H9 (cell line): ENCODE measurements at places on chromosomes 3 and 15. TPM values are rescaled to one million over a fixed set of nuclear protein-coding genes. Genes with fewer than 3 reads are reported as not detected.

DNA sequence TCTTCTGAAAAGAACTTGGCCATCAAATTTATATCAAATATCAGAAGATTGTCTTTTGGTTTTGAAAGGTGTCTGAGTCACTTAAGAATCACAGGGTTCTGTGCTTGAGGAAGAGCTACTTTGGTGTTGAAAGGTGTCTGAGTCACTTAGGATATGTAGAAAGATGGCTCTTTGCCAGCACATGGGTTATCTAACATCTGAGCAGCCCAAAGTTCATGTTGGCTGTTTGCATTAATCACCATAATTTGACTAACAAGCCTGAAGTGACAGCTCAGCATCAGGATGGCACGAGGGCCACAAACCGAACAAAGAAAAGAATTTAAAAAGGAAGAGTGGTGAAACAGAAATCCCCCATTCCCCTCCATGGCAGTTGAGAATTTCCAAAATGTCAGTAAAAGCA, 190.5 kb upstream of the CMC1 start:
- H3K27ac ChIP-seq = no peak overlapping the region
- no peaks in the 10 kb centered on the region for H3K27me3 ChIP-seq
- H3K4me1 ChIP-seq = no peaks in the 10 kb centered on the region
- H3K4me3 ChIP-seq = no peak overlapping the region
- no peaks in the 10 kb centered on the region for H3K36me3 ChIP-seq
- DNase-seq = no peak

GRCh38 chr3:40073310-40074007, 236.0 kb upstream of the EIF1B start:
- H3K27ac ChIP-seq = no peak overlapping the region
- DNase-seq = peak; percentile 46
- H3K27me3 ChIP-seq = no peaks in the 10 kb centered on the region
- 0 out of 2 replicates have a peak, but pooled peaks cover under 1% of the 10 kb centered on the region for H3K36me3 ChIP-seq
- no peaks in the 10 kb centered on the region for H3K4me1 ChIP-seq
- H3K4me3 ChIP-seq = no peak overlapping the region

GRCh38 chr3:31503456-31503855, 29.3 kb upstream of the STT3B start:
- no peaks in the 10 kb centered on the region; the same call in 2 of the 3 replicates for H3K36me3 ChIP-seq
- no peaks in the 10 kb centered on the region; the same call in 1 of the 2 replicates for H3K4me1 ChIP-seq
- no peak overlapping the region for H3K27ac ChIP-seq

GRCh38 chr3:151426341-151426657, 34.6 kb downstream of the IGSF10 start:
- H3K36me3 ChIP-seq = peaks cover 21% of the 10 kb centered on the region
- DNase-seq = no peak
- H3K27ac ChIP-seq = no peak overlapping the region
- peaks cover 11% of the 10 kb centered on the region; the same call in 1 of the 2 replicates for H3K4me1 ChIP-seq

- peaks cover 4% of the 10 kb centered on the region; the same call in 1 of the 2 replicates for H3K4me1 ChIP-seq
- no peaks in the 10 kb centered on the region for H3K27me3 ChIP-seq
- H3K4me3 ChIP-seq = peak overlapping the region; percentile 81
- H3K27ac ChIP-seq = no peak overlapping the region
Measured at GRCh38 chr3:48684054-48684349, 1.7 kb downstream of the NCKIPSD start.

DNA sequence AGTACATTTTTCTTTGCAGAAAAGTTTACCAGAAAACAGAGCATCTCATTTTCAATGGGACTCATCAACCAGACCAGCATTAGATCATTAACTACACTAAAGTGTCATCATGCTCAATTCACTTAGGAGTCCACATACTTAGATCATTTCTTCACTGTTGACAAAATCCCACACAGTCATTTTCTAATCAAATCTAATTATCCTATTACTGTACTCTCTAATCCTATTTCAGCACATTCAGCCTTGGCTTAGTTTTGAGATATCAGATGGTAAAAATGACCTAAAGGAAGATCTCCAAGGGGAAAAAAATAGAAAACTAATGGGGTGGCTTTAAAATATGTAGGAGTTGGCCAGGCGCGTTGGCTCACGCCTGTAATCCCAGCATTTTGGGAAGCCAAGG, 5.2 kb upstream of the CTXN2 start:
- no peak overlapping the region for H3K4me3 ChIP-seq
- no peaks in the 10 kb centered on the region for H3K27me3 ChIP-seq
- no peak overlapping the region for H3K27ac ChIP-seq
- no peaks in the 10 kb centered on the region for H3K36me3 ChIP-seq
- H3K4me1 ChIP-seq = no peaks in the 10 kb centered on the region; the same call in 1 of the 2 replicates

DNA sequence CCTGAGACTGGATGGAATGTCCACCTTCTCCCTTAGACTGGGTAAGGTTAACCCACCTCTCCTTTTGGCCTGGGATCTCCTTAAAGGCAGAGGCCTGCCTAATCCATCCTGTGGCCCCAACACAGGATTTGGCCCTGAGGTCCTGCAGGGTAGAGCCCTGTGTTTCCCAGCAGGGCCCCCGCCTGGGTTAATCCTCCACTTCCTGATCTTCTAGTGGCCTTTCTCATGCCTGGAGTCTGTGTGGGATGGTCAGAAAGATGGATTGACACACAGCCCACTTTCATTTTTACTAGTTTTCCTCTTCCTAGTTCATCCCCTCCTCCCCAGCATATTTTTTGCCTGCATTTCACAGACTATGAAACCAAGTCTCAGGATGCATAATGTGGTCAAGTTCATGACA, 48.9 kb upstream of the SLC6A6 start:
- H3K36me3 ChIP-seq = no peaks in the 10 kb centered on the region
- H3K4me3 ChIP-seq = peak overlapping the region; percentile 34; the same call in 1 of the 2 replicates
- H3K4me1 ChIP-seq = peaks cover 6% of the 10 kb centered on the region; the same call in 1 of the 2 replicates

DNA sequence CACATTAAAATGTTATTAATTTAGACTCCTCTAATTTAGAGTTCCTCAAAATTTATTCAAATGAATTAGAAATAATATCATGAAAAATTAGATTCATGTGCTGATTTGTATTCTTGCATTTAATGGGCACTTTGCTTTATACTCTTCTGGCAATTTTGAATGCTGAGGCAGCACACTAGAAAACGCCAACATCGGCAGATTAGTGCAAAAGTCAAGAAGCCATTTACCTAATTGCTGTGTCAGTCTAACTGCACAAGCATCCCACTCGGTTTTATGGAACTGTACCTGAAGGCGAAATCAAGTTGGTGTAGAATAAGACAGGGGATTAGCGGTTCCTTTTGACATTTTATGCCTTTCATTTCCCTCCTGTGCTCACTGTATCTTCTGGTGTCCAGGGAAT, 382.0 kb downstream of the ROBO2 start:
- no peaks in the 10 kb centered on the region for H3K4me1 ChIP-seq
- no peak overlapping the region for H3K27ac ChIP-seq

DNA sequence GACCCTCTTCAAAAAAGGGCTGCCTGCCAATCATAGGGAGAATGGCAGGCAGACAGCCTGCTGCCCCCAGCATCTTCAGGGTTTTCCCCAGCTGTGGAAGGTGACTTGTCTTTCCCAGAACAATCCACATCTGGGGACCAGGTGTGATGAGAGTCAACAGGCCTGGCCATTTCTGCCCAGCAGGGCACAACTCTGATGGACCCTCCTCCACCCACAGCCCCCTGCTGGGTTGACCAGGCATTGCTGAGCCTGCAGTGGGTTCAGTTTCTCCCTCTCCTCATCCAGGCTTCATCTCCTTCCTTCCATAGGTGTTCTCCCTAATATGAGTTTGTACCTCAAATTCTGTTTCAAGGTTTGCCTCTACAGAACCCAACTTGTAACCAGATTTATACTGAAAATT, 111.0 kb downstream of the MINAR1 start:
- DNase-seq = no peak
- H3K4me3 ChIP-seq = no peak overlapping the region
- no peak overlapping the region for H3K27ac ChIP-seq
- H3K36me3 ChIP-seq = no peaks in the 10 kb centered on the region; the same call in 2 of the 3 replicates
- peaks cover 2% of the 10 kb centered on the region; the same call in 1 of the 2 replicates for H3K4me1 ChIP-seq

GRCh38 chr3:38157595-38157994, 7.7 kb upstream of the OXSR1 start:
- no peak for DNase-seq
- no peaks in the 10 kb centered on the region for H3K27me3 ChIP-seq
- no peaks in the 10 kb centered on the region for H3K4me1 ChIP-seq
- no peak overlapping the region for H3K4me3 ChIP-seq

- peaks cover 21% of the 10 kb centered on the region for H3K36me3 ChIP-seq
- H3K4me3 ChIP-seq = peak overlapping the region; percentile 53; the same call in 2 of the 3 replicates
- no peaks in the 10 kb centered on the region for H3K27me3 ChIP-seq
- peaks cover 2% of the 10 kb centered on the region; the same call in 1 of the 2 replicates for H3K4me1 ChIP-seq
Measured at GRCh38 chr3:151393941-151394340, 9.4 kb upstream of the P2RY12 start.

- no peaks in the 10 kb centered on the region for H3K4me1 ChIP-seq
- H3K27me3 ChIP-seq = no peaks in the 10 kb centered on the region
- H3K4me3 ChIP-seq = no peak overlapping the region
- no peak overlapping the region for H3K27ac ChIP-seq
- no peak for DNase-seq
Measured at GRCh38 chr15:95119041-95119610, 887.8 kb downstream of the MCTP2 start.

- no peak for DNase-seq
- no peak overlapping the region for H3K27ac ChIP-seq
- H3K4me1 ChIP-seq = peaks cover 7% of the 10 kb centered on the region; the same call in 1 of the 2 replicates
- H3K4me3 ChIP-seq = no peak overlapping the region
- H3K27me3 ChIP-seq = no peaks in the 10 kb centered on the region
Measured at GRCh38 chr15:101255615-101256241, 3.9 kb upstream of the CHSY1 start.

DNA sequence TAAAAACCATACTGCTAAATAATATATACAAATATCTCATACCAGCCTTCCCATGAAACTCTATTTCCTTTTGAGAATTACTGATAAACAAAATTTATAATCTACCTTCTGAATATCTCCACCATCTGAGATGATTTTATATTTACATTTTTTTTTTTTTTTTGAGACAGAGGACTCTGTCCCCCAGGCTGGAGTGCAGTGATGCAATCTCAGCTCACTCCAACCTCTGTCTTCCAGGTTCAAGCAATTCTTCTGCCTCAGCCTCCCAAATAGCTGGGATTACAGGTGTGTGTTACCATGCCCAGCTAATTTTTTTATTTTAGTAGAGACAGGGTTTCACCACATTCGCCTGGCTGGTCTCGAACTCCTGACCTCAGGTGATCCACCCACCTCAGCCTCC, 42.8 kb upstream of the IGF2BP2 start:
- no peak overlapping the region for H3K4me3 ChIP-seq
- no peaks in the 10 kb centered on the region for H3K27me3 ChIP-seq
- H3K4me1 ChIP-seq = no peaks in the 10 kb centered on the region
- H3K36me3 ChIP-seq = no peaks in the 10 kb centered on the region

DNA sequence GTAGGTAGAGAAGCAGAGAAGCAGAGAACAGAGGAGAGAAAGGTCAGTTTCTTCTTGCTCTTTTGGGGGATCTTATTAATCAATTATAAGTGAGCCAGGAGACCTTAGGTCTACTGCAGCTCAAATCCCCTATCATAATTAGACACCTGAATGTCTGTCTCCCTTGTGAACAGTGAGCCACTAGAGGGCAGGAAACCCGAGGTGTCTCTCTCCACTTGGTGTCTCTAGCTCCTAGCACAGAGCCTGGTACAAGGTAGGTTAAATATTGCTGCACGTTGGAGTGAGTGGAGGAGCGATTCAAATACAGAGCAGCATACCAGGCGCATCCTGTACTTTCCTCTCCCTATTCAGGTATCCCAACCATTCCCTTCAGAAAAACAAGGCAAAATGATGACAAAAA, 2.0 kb upstream of the ST8SIA2 start:
- H3K4me1 ChIP-seq = peaks cover 4% of the 10 kb centered on the region; the same call in 1 of the 2 replicates
- H3K36me3 ChIP-seq = no peaks in the 10 kb centered on the region
- peak overlapping the region; percentile 88; the same call in 2 of the 3 replicates for H3K4me3 ChIP-seq
- peak; percentile 65 for DNase-seq
- peaks cover 19% of the 10 kb centered on the region for H3K27me3 ChIP-seq

- no peak overlapping the region for H3K4me3 ChIP-seq
- H3K4me1 ChIP-seq = peaks cover 6% of the 10 kb centered on the region; the same call in 1 of the 2 replicates
- no peaks in the 10 kb centered on the region for H3K27me3 ChIP-seq
Measured at GRCh38 chr15:95134431-95135110, 903.2 kb downstream of the MCTP2 start.

DNA sequence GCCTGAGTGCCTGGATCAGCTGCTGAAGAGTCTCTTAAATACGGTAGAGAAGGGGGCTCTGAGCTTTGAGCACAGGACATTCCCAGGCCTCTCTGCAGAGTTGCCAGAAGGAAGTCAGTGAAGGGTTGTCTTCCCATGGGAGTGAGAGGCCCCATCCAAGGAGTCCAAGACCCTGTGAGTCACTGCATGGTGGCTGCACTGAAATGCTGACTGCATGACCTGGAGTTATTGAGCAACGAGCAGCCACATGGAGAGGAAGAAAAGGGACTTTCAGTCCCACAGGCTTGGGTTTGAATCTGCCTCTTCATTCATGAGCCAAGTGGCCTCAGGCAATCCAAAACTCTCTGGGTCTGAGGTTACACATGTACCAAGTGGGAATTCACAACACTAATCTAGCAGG, 69.6 kb upstream of the RASGRF1 start:
- H3K27ac ChIP-seq = no peak overlapping the region
- 0 out of 2 replicates have a peak, but pooled peaks cover under 1% of the 10 kb centered on the region for H3K4me1 ChIP-seq
- H3K27me3 ChIP-seq = no peaks in the 10 kb centered on the region
- no peak for DNase-seq
- H3K36me3 ChIP-seq = no peaks in the 10 kb centered on the region
- H3K4me3 ChIP-seq = no peak overlapping the region

DNA sequence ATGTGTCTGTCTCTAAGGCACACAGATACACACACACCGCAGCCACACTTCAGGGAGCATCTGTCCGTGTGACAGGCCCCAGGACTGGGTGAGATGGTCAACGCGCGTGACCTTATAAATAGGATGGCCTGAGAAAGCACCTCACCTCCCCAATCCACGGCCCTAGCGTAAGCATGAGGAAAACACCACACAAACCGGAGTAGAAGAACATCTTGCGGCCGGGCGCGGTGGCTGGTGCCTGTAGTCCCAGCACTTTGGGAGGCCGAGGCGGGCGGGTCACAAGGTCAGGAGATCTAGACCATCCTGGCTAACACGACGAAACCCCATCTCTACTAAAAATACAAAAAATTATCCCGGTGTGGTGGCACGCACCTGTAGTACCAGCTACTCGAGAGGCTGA, 1.6 kb downstream of the NIPA1 start:
- H3K4me1 ChIP-seq = no peaks in the 10 kb centered on the region
- H3K4me3 ChIP-seq = peak overlapping the region; percentile 89
- no peak overlapping the region for H3K27ac ChIP-seq
- no peak for DNase-seq
- H3K27me3 ChIP-seq = no peaks in the 10 kb centered on the region

Gene SAMD7
- not detected in 2 replicates for total RNA-seq

Gene GOLGA6L24
- not detected in 2 replicates for total RNA-seq

Gene LCTL
- 1.8 and 2.3 TPM in 2 replicates for total RNA-seq

Gene ARPP21
- not detected in 2 replicates for total RNA-seq

Gene SLC28A1
- 0.13 TPM in 1 of 2 replicates, not detected in the other for total RNA-seq

Gene LRRIQ4
- 0.26 TPM in 1 of 2 replicates, not detected in the other for total RNA-seq

Gene GXYLT2
- 2.0 and 2.6 TPM in 2 replicates for total RNA-seq

Gene TMC3
- not detected in 2 replicates for total RNA-seq
